Osteocyte (in vitro differentiated cells): ENCODE measurements at places on chromosomes 13 and 19.

GRCh38 chr13:109163037-109163379 lies 533.6 kb downstream of the MYO16 start:
- DNase-seq = no peak
- H3K4me3 ChIP-seq = no peak overlapping the region
- no peak overlapping the region for H3K27ac ChIP-seq
- no peaks in the 10 kb centered on the region for H3K27me3 ChIP-seq
- no peaks in the 10 kb centered on the region for H3K36me3 ChIP-seq

- H3K4me1 ChIP-seq = no peaks in the 10 kb centered on the region
These were observed 630.5 kb upstream of the SLITRK6 start for GRCh38 chr13:86429756-86430155.

- no peak for DNase-seq
- H3K36me3 ChIP-seq = peaks cover 12% of the 10 kb centered on the region
- peak overlapping the region; percentile 88 for H3K4me3 ChIP-seq
- no peaks in the 10 kb centered on the region for H3K27me3 ChIP-seq
- H3K4me1 ChIP-seq = peaks cover 44% of the 10 kb centered on the region
- peak overlapping the region; percentile 99 for H3K27ac ChIP-seq
These were observed 11.5 kb downstream of the ZNF552 start for GRCh38 chr19:57803265-57803593.

DNA sequence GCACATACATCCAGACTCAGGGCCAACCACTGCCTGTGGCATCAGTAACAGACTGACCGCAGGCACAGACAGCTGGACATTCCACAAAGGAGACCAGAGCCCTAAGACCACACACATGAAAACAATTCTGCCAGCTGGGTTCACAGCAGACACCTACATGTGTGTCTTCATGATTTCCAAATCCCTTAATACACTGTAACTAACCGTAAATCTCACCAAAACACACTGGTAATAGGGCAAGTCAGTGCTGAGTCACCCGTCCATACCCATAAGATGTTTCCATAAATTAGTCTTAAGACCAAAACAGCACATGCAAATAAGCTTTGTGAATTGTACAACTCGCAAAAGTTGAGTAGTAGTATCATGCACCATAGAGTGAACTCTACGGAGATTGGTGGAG lies 65.4 kb downstream of the TUBGCP3 start:
- no peak overlapping the region for H3K27ac ChIP-seq
- peaks cover 3% of the 10 kb centered on the region for H3K36me3 ChIP-seq
- H3K4me3 ChIP-seq = no peak overlapping the region
- no peaks in the 10 kb centered on the region for H3K4me1 ChIP-seq

DNA sequence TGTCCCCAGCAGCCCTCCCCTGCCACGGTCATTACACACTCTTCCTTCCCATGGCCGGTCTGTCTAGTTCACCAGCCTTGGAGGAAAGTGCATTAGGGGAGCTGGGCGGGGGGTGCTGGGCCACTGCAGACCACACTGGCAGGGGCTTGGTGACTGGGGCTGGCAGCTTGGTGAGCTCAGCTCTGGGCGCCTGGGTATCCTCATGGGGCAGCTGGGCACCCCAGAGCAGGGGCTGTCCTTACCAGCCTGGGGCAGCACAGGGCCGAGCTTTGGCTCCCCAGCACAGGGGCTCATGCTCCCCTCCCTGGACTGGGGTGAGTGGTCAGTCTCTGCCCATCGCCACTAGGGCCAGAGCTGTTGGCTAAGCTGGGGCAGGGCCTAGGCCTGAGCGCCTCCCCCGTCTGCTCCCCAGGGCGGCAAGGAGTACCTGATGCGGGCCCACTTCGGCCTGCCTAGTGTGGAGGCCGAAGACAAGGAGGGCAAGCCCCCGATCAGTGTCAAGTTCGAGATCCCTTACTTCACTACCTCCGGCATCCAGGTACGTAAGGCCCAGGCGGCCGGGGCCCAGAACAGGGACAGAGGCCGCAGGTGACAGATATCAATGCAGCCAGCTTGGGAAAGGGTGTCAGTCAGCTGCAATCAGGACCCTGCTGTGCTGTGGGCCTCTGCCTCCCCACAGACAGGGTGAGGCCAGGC lies 35.5 kb downstream of the AP1M1 start:
- H3K27me3 ChIP-seq = no peaks in the 10 kb centered on the region
- no peak overlapping the region for H3K4me3 ChIP-seq
- peaks cover 39% of the 10 kb centered on the region for H3K36me3 ChIP-seq
- DNase-seq = no peak
- no peak overlapping the region for H3K27ac ChIP-seq

GRCh38 chr13:32737111-32737571 lies 150.9 kb downstream of the PDS5B start:
- no peak overlapping the region for H3K4me3 ChIP-seq
- peaks cover 42% of the 10 kb centered on the region for H3K4me1 ChIP-seq
- peaks cover 24% of the 10 kb centered on the region for H3K36me3 ChIP-seq
- H3K27me3 ChIP-seq = no peaks in the 10 kb centered on the region

DNA sequence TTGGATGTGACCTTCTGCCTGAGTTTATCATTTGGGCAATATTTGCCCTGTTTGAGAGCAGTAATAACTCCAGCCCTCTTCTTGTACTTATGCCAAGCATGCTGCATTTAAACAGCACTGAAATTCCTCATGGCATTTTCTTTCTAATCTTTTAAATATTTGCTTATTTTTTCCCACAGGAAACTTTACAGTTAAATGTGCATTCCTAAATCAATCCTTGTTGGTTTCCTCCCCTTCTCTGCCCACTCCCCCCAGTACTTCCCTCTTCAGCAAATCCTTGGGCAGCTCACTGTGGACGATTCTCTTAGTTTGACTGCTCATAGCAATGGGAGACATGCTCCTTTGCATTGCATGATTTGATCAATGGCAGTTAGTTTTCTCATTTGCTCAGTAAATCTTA lies 68.7 kb downstream of the RAP2A start:
- H3K36me3 ChIP-seq = no peaks in the 10 kb centered on the region
- peaks cover 34% of the 10 kb centered on the region for H3K27me3 ChIP-seq
- H3K4me3 ChIP-seq = no peak overlapping the region

GRCh38 chr13:113770937-113771336 lies 11.9 kb downstream of the TMEM255B start:
- no peaks in the 10 kb centered on the region for H3K36me3 ChIP-seq
- H3K4me1 ChIP-seq = no peaks in the 10 kb centered on the region
- no peak overlapping the region for H3K27ac ChIP-seq
- no peak for DNase-seq
- H3K27me3 ChIP-seq = no peaks in the 10 kb centered on the region

DNA sequence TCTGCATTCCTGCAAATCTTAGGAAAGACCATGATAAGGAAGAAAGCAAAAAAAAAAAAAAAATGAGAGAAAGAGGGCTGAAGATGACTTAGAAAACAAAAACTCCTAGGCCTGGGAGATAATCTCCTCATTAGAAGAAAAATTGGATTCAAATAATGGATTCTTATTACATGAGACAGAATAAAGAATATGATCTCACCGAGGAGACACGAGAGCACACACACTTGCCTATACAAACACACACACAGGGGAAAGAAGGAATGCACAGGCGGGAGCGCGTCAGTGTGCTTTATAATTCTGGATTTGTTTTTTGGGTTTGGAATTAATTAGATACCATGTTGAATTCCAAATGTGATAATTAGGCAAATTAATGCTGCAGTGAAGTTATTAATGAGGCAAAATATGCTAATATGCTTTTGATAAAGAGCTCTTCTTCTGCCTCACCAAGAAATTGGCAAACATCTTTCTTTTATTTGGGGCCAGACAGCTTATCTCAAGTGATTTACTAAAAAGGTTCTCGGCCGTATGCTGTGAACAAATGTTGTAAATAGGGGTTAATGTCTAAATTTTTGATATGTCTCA lies 36.1 kb upstream of the PCDH8 start:
- no peak for DNase-seq
- H3K27ac ChIP-seq = no peak overlapping the region
- H3K4me3 ChIP-seq = no peak overlapping the region
- H3K27me3 ChIP-seq = no peaks in the 10 kb centered on the region

DNA sequence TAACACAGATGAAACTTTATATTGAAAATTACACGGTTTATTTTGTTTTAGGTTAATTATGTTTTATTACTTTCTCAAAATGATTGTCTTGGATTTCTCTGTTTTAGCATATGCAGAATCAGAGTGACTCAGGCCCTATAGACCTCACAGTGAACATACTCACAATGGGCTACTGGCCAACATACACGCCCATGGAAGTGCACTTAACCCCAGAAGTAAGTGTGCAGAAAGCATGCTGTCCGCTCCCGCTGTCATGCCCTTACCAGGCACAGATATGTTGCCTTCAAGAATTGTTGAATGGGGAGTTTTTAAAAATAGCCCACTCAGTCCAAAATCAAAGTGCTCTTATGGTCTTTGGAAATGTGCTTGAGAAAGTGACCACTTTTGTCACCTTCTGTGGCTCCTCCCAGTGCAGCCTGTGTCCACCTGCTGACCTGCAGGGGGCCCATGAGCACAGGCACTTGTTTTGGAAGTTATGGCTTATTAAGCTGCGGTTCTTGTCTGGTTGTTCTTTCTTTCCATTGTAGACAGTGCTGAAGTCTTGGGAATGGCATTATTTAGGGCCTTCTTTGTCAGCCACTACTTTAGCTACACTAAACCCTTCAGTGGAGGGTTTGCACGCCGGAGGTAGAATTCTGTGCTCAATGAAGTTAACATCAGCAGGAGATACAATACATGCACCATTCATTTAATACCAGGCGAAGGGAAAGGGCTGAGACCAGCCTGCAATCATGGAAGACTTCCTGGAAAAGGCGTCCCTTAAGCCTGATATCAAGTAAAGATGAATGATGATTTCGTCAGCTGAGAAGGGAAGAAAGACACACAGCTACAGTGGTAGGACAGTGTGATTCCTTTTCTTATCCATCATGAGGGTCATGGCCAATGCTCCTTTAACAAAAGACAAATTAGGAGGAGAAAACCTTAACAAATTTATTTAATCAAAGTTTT lies 36.7 kb downstream of the CUL4A start:
- no peak for DNase-seq
- H3K4me1 ChIP-seq = no peaks in the 10 kb centered on the region
- H3K27ac ChIP-seq = no peak overlapping the region
- no peak overlapping the region for H3K4me3 ChIP-seq

DNA sequence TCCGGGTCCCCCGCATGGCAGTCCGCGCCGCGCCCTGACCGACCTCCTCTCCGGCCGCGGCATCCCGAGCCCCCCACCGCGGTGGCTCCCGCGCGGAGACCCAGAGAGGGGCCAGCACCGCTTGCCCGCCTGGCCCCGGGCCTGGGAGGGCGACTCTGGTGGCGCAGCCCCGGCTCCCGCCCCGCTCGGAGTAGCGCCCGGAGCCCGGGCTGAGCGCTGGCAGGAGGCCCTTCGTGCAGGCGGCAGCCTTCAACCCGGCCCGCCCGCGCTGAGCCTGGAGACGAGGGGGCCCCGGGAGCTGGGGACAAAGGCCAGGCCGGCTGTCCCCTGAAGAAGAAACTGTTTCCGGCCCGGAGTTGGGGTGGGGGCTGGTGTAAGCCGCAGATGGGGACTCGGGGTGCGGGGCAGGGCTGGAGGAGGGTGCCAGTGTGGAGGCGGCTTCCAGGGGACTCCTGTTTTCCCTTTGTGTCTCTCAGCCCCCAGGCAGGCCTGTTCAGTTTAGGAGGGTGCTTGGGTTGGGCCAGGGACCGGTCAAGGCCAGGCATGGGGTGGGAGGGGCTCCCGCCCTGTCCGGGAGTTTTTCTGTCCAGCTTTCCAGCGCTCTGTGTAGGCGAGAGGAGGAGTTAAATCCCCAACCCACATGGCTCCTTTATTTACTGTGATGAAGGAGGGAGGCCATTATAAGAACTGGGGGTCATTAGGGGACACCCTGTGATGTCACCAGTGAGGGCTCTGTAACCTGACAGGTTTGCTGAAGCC lies 935 bp downstream of the LRP3 start:
- no peaks in the 10 kb centered on the region for H3K36me3 ChIP-seq
- DNase-seq = no peak
- peak overlapping the region; percentile 84 for H3K4me3 ChIP-seq
- H3K27ac ChIP-seq = peak overlapping the region; percentile 52
- peaks cover 5% of the 10 kb centered on the region for H3K4me1 ChIP-seq

DNA sequence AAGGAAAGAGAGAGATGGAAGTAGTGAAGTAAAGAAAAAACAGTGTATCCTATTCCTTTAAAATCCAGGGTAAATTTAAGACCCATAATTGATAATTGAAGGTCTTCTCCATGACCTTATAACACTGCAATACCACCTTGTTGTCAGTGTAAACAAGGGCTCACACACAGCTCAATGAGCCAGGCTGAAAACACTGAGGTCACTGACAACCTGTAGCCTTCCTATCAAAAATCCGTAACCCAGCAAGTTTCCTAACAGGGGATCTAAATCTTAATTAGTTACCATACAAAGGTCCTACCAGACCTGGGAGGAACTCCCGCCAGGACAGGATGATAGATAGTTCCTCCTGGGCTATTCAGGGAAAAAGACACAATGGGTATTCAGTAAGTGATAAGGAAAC lies 1677.1 kb downstream of the OLFM4 start:
- H3K36me3 ChIP-seq = no peaks in the 10 kb centered on the region
- no peaks in the 10 kb centered on the region for H3K4me1 ChIP-seq
- no peak for DNase-seq
- H3K27me3 ChIP-seq = no peaks in the 10 kb centered on the region
- no peak overlapping the region for H3K27ac ChIP-seq

- H3K4me1 ChIP-seq = peaks cover 3% of the 10 kb centered on the region
- H3K36me3 ChIP-seq = no peaks in the 10 kb centered on the region
- no peak for DNase-seq
- H3K4me3 ChIP-seq = no peak overlapping the region
These were observed 5.2 kb upstream of the KBTBD7 start for GRCh38 chr13:41199526-41199925.

DNA sequence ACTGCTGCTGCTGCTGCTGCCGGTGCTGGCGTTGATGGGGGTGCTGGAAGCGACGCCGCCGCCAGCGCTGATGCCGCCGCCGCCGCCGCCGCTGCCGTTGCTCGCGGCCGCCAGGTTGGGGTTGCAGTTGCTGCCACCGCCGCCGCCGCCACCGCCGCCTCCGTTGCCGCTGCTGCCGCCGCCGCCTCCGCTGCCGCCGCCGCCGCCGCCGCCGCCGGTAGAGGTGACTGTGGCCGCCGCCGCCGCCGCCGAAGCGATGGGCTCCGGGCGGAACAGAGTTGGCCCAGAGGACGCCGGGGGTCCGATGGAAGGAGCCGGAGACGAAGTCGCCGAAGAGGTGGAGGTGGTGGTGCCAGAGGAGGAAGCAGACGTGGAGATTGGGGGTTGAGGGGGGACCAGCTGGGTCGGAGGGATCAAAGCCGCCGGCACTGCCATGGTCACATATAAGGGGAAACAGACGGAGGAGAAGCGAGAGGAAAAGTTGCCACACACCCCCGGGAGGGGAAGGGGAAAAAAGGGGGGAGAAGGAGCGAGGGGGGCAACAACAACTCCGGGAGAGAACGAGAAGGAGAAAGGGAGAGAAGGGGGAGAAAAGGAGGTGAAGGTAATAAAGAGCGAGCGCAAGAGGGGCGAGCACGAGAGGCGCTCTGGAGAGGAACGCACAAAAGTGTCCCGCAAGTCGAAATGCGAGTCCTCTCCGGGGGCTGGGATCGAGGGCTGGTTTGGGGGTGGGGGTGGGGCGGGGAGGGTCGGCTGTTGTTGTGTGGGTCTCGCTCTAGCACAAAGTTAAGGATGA lies 471 bp downstream of the DACH1 start:
- peaks cover 24% of the 10 kb centered on the region for H3K4me1 ChIP-seq
- H3K27ac ChIP-seq = no peak overlapping the region
- no peak for DNase-seq
- H3K4me3 ChIP-seq = peak overlapping the region; percentile 91
